RPMI7951 (cell line): ENCODE measurements at places on chromosomes 3 and 15. TPM values are rescaled to one million over a fixed set of nuclear protein-coding genes. Genes with fewer than 3 reads are reported as not detected.

GRCh38 chr3:15055019-15055557 is 10.0 kb downstream of the MRPS25 start:
- DNase-seq: peak; percentile 31

GRCh38 chr3:81763001-81763400 is 1.6 kb upstream of the GBE1 start:
- no peak for DNase-seq

The LXN gene
- total RNA-seq: 13.6 and 21.6 TPM in 2 replicates

- DNase-seq: no peak
Observed at GRCh38 chr3:42509111-42509510, 6.7 kb downstream of the VIPR1 start.

The PP2D1 gene
- total RNA-seq: not detected in 2 replicates

The ATP10A gene
- not detected in 2 replicates for total RNA-seq

DNA sequence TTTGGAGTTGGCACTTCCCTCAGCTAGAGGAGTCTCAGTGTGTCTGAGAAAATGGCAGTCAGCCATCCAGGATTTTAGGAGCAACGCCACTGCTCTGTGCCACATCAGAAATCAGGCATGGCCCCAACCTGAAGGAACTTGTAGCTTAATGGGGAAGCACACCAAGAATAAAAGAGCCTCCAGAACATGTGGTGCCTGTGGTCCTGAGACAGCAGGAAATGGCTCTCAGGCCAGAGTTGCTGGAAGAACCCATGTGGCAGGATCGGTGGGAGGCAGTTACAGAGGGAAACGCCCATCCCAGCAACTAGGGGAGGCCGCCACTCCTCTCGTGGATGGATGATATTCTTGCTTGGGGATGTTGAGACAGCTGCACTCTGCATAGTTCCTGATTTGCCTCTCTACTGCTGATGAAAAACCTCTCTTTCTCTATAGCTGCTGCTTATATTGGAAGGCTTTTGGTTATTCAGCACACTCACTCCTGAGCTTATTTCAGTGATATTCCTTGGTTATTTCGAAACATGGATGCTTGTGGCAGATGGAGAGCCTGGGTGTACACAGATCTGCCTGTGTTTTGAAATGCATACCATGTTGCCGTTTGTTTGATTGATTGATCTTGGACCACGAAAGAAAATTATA is 52.4 kb downstream of the KLHL25 start:
- no peak for DNase-seq

The IGSF10 gene
- total RNA-seq: 0.36 and 0.59 TPM in 2 replicates

DNA sequence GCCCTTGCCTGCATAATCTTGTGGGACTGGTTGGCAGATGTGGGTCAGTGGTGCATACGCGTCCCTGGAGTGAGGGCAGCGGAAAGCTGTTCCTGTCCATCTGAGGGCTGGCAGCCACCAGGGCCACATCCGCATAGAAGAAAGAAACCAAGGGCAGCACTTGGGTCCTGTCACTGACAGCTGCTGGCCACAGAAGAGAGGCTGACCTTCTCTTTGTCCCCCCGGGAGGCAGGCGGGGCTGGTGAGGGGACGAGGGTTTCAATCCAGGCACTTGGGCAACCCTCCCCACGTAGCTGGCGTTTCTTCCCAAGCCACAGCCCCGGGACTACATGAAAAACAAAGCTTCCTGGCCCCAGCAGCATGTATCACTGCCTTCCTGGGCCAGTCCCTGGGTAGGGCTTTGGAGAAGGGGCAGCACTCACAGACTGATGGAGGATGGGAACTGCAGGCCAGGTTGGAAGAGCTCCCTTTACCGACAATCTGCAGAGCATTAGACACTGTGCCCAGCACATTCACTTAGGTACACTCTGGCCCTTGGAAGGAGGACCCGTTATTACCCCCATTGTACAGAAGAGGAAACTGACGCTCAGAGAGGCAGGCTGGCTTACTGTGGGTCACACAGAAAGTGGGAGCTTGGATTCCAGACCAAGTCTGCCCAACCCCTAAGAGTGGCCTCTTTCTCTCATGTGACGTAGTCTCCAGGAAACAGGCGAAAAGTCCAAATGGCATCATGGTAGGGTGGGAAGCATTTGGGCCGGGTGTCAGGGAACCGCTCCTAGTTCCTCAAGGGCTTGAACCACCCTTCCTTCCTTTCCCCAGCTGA is 78.8 kb upstream of the SLC6A6 start:
- DNase-seq: peak; percentile 70

DNA sequence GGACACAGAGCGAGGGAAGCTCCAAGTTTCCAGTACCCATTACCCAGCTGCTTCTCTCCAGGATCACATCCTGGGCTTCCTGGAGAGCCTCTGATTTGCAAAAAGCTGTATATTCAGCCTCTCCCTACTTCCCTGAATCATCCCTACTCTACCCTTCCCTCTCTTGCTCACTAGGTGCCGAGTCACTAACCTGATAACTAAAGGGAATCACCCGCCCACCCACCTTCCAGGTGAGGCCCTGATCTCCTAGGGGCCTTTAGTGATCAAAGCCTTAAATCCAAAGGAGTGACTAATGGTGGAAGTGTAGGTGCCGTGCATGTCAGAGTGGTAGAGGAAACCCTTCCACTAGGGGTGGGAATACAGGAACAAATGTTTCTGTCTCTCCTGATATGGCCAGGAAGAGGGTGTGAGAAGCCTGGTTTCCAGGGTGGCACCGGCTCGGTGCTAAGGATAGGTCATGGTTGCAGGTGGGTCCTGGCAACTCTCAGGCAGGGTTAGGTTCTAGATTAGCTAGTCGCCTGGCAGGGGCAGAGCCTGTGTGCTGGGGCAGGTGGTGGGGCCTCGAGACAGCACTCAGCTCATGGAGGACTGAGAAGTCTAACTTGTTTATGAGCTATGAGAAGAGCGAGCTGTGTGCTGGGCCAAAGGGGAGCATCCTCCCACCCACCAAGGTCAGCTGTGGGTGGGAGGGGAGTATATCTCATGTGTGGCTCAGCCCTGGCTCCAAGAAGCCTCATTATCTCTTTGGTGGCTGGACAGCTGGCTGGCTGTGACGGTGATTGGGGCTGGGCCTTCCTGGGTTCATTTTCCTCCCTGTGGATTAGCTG is 10.1 kb downstream of the SEMA7A start:
- DNase-seq: no peak

- peak; percentile 97 for DNase-seq
Observed at GRCh38 chr3:30342318-30343060, 263.9 kb upstream of the TGFBR2 start.

The ATP13A5 gene
- not detected in 2 replicates for total RNA-seq

- no peak for DNase-seq
Observed at GRCh38 chr15:64013179-64014062, 32.9 kb downstream of the DAPK2 start.

- peak; percentile 30 for DNase-seq
Observed at GRCh38 chr15:73650416-73651126, 17.4 kb upstream of the NPTN start.

GRCh38 chr15:80491163-80491847 is 87.1 kb downstream of the ARNT2 start:
- DNase-seq: no peak

DNA sequence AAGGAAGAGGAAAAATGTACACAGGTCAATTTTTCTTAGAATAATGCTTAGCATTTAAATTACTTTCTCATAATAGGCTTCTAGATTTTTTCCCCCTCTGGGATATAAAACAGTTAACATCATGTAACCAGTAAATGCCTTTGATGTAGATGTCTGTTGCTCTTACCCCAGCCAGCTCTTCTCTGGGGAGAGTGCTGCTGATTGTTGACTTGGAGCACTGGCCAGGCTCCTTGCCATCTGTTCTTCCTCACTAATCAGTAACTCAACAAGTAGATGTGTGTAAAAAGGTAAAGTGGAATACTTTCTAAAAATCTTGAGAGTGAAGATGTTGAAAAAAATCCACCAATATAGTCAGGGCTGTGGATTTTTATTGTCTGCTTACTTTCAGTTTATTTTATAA is 42.2 kb downstream of the RIOX2 start:
- no peak for DNase-seq

DNA sequence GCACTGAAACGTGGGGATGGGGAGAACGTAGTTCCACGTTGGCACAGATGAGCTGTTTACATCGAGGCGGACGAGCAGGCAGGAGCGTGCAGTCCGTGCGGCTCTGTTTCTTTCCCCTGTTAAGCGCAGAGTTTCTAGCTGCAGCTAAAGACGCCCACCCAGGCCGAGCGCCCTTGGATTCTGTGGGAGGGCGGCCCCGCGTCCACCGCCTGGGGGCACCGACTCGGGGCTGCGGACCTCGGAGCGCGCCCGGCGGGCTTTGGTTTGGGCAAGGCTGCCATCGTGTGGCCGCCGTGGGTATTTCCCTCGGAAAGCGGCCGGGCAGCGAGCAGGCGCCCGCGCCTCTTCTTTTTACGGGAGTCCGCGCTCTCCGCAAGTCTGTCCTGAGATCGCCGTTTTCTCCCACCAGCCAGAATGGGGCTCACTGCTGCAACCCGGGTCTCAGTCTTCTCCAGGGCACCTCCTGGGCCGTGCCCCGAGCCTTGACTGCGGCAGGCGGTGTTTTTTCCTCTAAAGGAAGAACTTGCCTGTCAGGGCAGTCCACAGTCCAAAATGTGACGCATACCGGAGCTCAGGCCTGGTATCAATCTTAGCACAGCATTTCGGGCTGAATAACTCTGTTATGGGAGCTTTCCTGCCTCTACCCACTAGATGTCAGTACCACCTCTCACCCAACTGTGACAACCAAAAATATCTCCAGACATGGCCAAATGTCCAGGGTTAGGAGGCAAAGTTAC is 219.9 kb upstream of the IGF1R start:
- DNase-seq: peak; percentile 76

DNA sequence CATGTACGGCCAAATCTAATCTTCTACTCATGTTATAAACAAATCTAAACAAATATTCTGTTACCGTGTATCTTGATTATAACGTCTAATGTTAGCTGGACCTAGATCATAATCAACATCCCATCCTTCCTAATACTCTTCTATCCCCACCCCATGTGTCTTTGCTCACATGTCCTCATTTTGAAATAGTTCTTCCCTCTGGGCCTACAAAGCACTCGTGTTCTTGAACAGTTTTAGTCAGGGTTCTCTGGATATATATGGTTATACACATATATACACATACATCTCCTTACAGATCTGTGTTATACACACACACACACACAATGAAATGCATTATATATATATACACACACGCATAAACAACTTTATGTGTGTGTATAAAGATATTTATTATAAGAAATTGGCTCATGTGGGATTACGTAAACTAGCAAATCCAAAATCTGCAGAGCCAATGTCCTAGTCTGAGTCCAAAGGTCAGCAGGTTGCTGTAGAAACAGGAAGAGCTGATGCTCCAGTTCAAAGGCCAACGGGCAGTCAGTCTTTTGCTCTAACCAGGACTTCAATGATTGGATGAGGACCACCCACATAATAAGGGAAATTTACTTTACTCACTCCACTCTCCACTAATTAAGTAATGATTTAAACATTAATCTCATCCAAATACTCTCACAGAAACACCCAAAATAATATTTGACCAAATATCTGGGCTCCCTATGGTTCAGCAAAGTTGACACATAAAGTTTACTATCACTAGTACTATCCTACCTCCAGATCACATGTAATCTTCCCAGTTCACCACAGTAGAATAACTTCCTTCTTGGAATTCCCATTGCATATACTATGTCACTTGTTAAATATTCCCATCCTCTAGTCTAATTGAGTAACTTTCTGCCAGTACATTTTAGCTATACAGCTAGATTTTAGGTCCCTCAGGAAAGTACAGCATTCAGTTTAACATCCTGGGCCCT is 450.0 kb downstream of the ROBO1 start:
- DNase-seq: no peak

DNA sequence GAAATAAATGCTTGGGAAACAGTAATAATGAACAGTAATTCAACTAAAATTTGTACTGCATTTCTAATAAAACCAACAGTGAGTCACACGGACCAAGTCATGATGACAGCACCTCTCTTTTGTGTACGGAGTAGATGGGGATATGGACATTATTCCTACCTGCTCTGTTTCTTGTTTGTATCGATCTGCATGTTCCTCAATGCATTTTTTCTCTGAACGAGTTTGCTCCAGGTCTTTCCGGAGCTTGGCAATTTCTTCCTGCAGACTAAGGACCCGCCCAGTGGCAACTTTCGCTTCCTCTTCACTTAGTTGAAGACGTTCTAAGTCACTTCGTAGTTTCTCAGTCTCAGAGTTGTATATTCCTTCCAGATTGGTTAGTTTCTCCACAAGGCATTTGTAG is 74.4 kb upstream of the MYO5C start:
- DNase-seq: no peak

The HYKK gene
- 4.5 and 6.8 TPM in 2 replicates for total RNA-seq

The DCUN1D1 gene
- total RNA-seq: 33.1 and 36.8 TPM in 2 replicates

The ALAS1 gene
- total RNA-seq: 32.0 and 37.6 TPM in 2 replicates

- no peak for DNase-seq
Observed at GRCh38 chr3:1026395-1026794, 66.4 kb upstream of the CNTN6 start.
